ENCODE measurements at places on chromosomes 16 and 17.

DNA sequence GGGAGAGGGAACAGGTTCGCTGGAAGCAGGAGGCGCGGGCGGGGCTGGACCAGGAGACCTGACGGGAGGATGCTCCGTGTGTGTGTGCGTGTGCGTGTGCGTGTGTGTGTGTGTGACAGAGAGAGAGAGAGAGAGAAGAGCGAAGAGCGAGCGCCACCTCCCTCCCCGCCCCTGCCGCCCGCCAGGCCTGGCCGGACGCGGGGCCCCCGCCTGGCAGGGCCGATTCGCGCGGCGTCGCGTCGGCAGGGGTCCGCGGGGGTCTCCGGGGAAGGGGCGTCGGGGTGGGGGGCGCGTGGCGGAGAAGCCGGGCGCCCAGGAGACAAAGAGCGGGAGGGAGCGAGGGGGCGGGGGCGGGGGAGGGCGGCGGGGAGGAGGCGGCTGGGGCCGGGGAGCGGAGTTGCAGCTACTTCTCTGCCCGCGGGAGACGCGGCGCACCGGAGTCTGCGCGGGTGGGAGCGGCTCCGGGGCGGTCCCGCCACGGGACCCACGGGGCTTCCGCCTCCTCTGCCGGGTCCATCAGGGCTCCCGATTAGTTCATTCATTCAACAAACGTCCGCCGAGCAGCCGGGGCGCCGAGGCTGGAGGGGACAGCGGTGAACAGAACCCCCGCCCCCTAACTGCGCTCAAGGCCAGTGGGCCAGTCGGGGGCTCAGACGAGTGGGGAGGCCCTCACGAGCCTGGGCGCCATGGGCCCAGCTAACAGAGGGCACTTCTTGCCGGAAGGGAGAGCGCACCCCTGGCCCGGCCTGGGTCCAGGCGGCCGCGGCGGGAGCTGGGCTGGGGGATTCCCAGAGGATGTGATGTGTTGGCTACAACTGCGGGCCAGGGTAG, at the start of gene SAMD14:
Gene SAMD14 (minus strand): TSS at position 433 of the 831 bp plus-strand sequence. CDS start 5,201 bp downstream, outside the sequence.
- DNase-seq, result peak; percentile 46

- no peak for DNase-seq
These were observed 141.4 kb downstream of the SOCS1 start for GRCh38 chr16:11114366-11115164.

GRCh38 chr16:3175157-3176093, 12.6 kb upstream of the OR1F1 start:
- DNase-seq, result no peak

- no peak for DNase-seq
These were observed 647 bp downstream of the VAC14 start for GRCh38 chr16:70800311-70800710.

- no peak for DNase-seq
These were observed 202.6 kb downstream of the PARN start for GRCh38 chr16:14427371-14427948.

DNA sequence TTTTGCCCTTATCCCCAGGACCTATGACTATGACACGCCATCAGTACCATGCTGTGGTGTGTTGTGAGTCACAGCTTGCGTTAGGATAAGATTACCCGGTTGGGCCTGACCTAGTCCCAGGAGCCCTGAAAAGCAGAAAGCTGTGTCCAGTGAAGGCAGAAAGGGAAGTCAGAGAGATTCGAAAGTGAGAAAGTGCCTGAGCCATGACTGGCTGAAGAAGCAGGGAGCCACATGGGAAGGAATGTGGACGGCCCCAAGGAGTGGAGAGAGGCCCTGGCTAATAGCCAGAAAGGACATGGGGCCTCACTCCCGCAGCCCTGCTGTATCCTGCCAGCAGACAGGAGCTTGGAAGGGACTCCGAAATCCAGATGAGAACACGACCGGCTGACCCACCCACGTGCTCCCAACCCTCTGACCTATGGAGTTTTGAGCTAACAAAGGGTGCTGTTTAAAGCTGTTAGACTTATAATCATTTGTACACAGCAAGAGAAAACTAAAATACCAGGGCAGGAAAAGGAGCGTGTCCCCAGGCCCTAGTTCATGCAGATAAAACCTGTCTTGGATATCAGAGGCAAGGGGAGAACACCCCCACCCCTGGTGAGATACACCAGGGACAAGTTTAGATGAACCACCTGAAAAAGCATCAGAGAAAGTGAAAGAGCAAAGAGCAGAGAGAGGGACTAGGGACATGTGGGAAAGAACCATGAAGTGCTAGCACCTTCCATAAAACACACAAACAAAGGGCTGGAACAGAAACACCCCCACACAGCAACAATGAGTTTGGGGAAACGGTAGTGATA, 115.3 kb downstream of the SLC39A11 start:
- no peak for DNase-seq

GRCh38 chr17:7742729-7743128, 25.2 kb downstream of the DNAH2 start:
- DNase-seq, result no peak

DNA sequence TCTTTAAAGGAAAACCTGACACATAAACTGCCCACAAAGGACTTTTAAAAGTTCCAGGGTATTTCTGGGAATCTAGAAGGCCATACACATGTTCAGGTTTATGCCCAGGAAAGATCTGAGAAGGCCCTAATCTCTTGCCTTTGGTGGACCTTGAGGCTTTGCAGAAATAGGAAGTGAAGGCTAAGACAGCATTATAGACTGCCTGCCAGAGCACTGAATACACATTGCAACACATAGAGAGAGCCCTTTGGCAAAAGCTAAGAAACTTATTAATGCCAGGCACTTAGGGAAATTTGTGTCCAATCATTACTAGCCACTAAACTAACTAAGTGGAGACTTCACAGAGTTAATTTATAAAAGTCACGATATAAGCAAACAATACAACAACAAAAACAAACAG, 70.4 kb downstream of the MMD start:
- no peak for DNase-seq

- DNase-seq, result no peak
These were observed 67.9 kb upstream of the MARCHF10 start for GRCh38 chr17:62876063-62876462.

- DNase-seq, result peak; percentile 76
These were observed 5.0 kb downstream of the SLC5A2 start for GRCh38 chr16:31487720-31488467.

DNA sequence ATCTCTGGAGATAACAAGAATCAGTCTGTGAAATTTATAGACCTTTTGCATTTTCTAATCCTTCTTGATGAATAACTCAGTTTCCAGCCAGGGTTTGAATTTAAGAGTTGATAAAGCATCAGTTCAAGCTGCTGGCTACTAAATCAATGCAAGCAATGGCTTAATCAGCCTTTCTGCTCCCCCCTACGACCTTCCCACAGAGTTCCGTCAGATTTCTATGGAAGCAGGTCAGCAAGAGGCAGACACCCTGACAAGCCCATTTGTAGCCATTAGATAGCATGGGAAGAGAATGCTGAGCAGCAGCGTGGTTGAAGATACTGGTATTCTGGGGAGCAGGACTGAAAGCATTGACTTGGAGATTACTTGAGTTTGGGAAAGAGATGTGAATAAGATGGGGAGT, 868.1 kb downstream of the KCNJ2 start:
- DNase-seq, result no peak

DNA sequence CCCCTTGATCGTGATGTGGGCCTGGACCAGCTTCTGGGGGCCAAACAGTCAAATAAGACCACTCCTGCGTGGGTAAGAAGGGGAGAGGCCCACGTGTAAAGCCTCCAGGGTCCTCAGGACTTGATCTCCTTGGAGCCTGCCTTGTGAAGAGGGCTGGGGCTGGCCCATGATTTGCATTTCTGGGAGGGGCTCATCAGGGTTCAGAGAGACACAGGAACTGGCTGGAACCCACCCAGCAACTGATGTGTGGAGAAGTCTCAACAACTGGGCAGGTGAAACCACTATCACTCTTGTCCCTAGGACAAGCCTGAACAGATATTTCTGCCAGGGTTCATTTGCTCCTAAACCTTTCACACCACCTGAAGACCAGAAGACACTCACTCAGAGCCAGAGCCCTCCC, 214.7 kb downstream of the ZNF423 start:
- no peak for DNase-seq

GRCh38 chr17:30363715-30364202, 15.0 kb upstream of the CPD start:
- peak; percentile 76 for DNase-seq

DNA sequence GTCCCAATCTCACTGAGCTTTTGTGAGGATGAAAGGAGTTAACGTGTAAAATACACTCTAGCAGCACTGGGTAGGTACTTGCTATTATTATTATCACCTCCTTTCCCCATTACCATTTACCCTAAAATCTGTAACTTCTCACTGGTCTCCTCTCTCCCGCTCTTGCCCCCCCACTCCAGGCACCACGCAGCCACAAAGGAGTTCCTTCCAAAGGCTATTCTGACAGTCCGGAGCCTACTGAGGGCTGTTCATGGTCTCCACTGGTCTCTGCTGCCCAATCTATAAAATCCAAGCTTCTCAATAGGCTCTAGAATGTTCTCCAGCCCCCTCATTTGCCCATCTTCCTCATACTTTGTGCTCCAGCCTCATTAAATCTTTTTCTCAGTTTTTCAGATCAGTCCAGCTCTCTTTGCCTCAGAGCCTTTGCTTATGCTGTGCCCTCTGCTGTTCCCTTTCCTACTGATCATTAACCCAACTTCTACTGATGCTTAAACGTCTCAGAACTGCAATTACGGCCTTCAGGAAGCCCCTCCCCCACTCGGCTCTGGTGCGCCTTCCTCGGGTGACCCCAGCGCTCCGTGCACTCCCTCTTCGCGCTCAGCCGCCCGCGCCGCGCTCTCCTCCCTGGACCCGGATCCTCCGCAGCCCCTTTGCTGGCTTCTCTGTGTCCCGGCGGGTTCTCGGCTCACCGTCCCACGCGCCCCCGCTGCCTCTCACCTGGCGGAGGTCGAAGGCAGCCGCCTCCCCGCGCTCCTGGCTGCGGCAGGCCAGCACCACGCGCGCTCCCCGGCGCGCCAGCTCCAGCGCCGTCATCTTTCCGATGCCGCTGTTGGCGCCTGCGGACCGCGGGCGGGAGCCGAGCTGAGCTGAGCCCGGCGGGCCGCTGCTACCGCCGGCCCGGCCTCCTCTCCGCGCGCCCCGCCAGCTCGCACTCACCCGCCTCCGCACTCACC, 737 bp downstream of the DHRS13 start:
- peak; percentile 58 for DNase-seq

DNA sequence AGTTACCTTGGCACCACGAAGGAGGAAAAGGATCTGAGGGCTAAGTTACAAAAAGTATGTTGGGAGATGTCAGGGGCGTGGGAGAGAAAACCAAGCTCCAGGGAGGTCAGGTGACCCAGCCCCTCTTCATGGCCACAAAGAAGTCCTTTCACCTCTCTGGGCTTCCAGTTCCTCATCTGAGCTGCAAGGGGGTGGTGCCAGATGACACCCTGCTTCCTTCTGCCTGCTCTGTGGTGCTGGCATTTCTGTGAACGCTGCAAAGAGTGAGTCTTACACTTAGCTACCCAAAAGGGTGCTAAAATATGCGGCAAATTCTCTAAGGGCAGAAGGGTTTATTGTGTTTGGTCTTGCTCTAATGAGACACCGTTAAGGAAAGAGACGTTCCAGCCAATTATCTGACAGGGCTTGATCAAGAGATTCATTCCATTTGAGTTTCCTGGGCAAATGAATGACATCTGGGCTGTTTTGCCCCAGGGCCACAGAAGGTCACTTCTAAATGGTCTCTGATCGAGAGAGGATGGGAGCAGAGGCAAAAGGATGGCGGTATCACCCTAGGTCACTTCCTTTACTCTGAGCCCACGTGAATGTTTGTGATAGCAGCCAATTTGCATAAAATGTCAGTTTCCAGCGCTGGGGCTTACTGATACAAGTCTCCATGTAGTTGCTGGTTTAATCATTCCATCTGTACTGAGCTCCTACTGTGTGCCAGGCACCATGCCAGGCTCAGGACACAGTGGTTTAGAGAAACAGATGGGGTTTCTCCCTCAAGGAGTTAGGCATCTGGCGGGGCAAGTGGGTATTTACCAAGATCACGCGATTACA, 210.2 kb downstream of the KATNIP start:
- DNase-seq, result no peak

- no peak for DNase-seq
These were observed 73.9 kb upstream of the KIFC3 start for GRCh38 chr16:57876210-57876609.

- DNase-seq, result no peak
These were observed 9.0 kb downstream of the ADGRG1 start for GRCh38 chr16:57637424-57637823.

GRCh38 chr16:23121024-23121423, 28.2 kb downstream of the USP31 start:
- no peak for DNase-seq

- no peak for DNase-seq
These were observed 11.1 kb downstream of the LDHD start for GRCh38 chr16:75105306-75106061.

DNA sequence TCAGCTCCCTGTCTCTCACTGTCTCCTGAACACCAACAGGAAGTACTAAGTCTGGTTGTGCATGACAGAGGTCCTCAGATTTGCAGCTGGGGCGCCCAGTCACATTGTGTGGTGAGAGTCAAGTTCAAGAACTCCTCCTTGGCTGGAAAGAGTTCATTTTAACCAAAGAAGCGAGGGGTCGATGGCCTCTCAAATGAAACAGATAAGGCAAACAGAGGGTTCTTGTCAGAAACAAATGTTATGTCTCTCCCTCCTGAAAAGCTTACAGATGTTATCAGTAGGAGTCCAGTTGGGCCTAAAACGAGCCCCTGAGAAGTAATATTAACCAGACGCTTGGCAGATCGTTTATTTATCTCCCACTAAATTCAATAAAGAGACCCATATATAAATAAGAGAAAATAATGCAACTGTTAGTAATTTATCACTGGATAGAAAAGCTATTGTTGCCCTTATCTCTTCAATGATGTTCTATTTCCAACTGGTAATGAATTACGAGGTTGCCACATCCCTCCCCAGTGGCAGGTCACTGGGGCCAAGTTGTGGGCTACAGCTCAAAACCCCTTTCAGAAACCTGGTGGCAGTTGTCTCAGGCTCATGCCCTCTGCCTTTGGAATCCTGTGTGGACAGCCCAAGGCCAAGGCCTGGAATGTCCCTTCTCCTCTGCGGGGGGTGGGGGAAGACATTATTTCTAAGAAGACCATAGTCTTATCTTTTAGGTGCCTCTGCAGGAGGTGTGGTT, 307.5 kb upstream of the DYNLRB2 start:
- no peak for DNase-seq

Measured in activated CD8-positive, alpha-beta memory T cell treated with anti-CD3 and anti-CD28 coated beads, Interleukin-2, amount 50 U/mL, for 4 hours (primary cell).